ENCODE measurements at places on chromosomes 12 and 14.

DNA sequence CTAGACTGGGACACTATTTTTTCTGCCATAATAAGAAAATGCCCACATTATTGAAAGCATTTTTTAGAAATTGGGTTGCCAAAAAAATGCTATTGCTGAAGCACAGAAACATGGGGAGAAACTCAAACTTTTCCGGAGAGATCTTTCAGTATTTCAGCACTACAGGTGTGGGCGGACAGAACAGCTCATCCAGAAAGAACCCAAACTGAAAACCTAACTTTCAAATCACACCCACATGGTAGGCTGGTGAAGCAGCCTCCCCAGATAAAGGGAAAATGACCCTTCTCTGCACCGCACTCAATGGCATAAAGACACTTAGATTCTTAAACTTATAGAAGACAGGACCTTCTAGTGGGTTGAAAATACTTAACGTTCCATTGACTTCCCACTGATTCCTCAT is 62.3 kb upstream of the TMPO start:
- DNase-seq: no peak

GRCh38 chr14:86153480-86153879 is 623.5 kb downstream of the FLRT2 start:
- DNase-seq: no peak

- no peak for DNase-seq
Observed at GRCh38 chr12:95762123-95762785, 28.3 kb downstream of the NTN4 start.

DNA sequence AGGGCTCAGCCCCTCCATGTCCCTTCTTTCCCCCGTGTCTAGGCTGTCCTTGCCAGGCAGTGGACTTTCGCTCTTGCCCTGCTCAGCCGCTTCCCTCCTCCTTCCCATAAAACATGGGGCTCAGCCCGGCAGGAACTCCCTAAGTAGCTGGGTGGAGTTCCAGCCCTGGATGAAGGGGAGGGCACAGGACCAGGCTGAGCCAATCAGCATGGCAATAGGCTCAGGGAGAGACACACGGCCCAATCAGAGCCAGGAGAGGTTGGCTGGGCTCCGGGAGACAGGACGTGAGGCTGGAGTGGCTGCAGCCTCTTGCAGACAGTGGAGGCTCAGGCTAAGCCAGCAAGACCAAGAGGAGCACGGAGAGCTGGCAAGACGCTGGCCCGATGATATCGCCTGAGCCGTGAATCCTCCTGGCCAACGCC is 54.3 kb downstream of the GALNT9 start:
- DNase-seq: no peak

- DNase-seq: no peak
Observed at GRCh38 chr14:70801836-70802235, 7.5 kb downstream of the MAP3K9 start.

GRCh38 chr14:60101786-60102185 is 10.1 kb downstream of the PCNX4 start:
- DNase-seq: no peak

- DNase-seq: no peak
Observed at GRCh38 chr12:59858508-59859170, 262.8 kb downstream of the SLC16A7 start.

GRCh38 chr14:53310412-53310811 is 157.3 kb upstream of the DDHD1 start:
- no peak for DNase-seq

- DNase-seq: no peak
Observed at GRCh38 chr12:124938587-124938986, 24.1 kb upstream of the UBC start.

GRCh38 chr12:68487721-68488309 is 122.9 kb upstream of the RAP1B start:
- no peak for DNase-seq

GRCh38 chr12:6346942-6347341 is 5.1 kb upstream of the TNFRSF1A start:
- DNase-seq: no peak
